Right cardiac atrium (tissue), 5 donors: ENCODE measurements at places on chromosomes 2 and 18. TPM values are rescaled to one million over a fixed set of nuclear protein-coding genes. Genes with fewer than 3 reads are reported as not detected.

GRCh38 chr18:34929336-34929780, 111.9 kb upstream of the MAPRE2 start:
- DNase-seq, result no peak

DNA sequence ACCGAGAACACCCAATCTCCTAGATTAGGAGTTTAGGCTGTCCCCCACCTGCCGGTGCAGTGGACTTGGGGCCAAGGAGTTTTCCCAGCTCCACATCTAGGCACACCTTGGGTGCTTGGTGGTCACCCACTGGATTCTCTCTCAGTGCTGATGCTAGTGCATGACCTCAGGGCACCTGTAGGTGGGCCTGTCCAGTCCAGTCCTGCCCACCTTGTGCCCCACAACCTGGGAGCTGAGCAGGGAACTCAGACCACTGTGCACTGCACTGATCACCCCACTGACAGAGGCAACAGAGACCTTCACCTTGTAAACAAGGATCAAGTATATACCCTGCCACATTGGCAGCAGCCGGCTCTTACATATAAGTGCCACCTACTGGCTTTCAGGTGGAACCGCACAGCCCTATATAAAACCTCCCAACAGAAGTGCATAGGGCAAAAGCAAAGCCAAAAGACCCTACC, 12.7 kb upstream of the CDH19 start:
- DNase-seq, result no peak

GRCh38 chr2:14975381-14975780, 342.9 kb downstream of the LRATD1 start:
- no peak for DNase-seq

DNA sequence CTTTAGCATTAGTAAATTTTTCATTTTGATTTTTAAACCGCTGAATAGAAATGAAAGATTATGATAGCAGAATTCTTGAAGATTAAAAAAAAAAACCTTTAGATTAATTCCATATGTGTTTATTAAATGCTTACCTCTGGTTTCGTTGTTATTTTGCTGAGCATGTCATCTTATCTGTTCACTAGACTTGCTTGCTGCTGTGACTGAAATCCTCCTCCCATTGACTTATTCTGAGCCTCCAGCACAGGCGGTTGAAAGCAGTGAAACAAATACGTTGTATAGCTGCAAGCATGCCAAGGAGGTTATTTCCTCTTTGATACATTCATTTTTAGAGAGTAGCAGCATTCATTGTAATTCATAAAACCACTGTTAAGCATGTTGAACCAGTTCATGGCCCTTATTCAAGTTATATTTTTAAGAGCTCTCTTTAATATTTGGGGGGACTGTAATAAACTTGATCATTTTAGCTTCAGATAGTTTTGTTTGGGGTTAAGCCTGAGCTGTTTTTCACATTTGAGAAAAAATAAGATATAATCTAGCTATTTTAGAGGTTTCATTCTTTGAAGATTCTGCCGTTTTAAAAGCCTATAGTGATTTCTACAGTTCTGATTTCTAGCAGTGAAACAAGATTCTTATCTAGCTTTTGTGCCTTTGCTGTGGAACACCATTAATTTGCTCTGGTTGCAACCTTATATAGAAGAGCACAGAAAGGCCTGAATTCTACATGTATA, at the start of gene HTR2B:
HTR2B (minus strand) TSS at position 205 of the 731 bp plus-strand sequence. CDS start 1,278 bp downstream, outside the sequence.
- no peak for DNase-seq

The REG1A gene
- total RNA-seq, result 1.4 TPM

The SERPINB11 gene
- total RNA-seq, result not detected

DNA sequence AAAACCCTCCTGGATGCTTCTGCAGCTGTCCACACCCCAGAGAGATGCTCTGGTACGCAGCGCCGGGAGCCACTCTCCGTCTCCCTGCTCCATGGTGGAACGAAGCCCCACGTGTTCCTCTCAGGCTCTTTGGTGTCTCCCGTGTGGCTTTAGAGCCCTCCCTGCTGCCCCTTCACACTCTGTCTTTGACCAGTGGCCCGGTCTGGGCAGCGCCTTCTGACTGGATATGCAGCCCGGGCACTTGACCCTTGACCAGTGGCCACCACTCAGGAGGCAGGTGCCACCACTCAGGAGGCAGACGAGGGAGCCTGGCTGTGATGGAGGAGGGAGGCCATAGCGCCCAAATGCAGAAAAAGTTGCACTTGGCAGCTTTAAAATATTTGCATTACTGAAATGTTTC, 214.5 kb upstream of the SALL3 start:
- no peak for DNase-seq

- DNase-seq, result peak; percentile 33
Measured at GRCh38 chr2:130336150-130336876, 6.4 kb upstream of the IMP4 start.

- no peak for DNase-seq
Measured at GRCh38 chr2:479490-480176, 191.7 kb upstream of the ALKAL2 start.

DNA sequence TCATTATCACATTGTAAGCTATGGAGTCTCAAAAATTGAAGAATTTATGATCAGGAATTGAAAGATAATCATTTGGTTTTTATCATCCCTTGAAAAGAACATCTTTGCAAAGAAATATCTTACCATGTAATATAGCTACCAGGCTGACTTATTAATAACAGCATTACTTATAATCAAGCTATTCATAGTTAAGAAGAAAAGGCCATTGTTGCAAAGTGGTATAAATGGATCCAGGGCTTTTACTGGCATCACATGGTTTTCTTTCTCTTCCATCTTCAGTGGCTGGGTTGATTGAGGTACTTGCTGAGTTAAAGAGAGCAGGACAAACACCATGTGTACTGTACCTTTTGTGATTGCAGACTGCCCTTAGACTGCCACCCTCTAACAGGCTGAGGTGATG, 39.6 kb downstream of the MFSD6 start:
- no peak for DNase-seq

The CHRNG gene
- not detected for total RNA-seq

- no peak for DNase-seq
Measured at GRCh38 chr18:79901665-79902064, 49.8 kb downstream of the SLC66A2 start.

- no peak for DNase-seq
Measured at GRCh38 chr2:237717366-237718276, 81.0 kb upstream of the RBM44 start.

DNA sequence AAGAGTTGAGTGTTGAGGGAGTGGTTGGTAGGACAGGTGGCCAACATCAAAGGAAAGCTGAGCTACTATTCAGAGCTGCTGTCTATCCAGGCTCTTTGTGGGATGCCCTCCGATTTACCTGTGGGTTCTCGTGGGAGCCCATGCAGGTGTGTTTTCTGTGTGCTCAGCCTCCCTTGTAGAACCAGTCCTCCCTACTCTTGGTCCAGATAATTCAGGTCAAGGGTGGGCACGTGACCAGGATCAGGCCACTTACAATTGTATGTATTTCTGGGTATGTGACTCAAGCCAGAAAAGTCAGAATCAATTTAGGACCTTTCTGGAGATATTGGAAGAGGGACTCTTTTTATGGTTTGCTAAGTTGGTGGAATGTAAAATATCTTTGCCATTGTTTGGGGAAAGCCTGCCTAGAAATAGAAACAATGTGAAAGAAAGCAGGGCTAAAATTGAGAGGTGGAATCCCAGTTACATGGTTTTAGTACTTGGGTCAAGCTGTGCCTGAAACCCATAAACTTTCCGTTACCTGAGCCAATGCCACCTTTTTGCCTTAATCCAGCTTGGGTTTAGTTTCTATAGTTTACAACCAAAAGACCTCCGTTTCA, 93.2 kb downstream of the PDCL3 start:
- no peak for DNase-seq
